ENCODE measurements at places on chromosomes 11 and 22. TPM values are rescaled to one million over a fixed set of nuclear protein-coding genes. Genes with fewer than 3 reads are reported as not detected.

Gene TTC12
- 24.3 TPM for total RNA-seq

DNA sequence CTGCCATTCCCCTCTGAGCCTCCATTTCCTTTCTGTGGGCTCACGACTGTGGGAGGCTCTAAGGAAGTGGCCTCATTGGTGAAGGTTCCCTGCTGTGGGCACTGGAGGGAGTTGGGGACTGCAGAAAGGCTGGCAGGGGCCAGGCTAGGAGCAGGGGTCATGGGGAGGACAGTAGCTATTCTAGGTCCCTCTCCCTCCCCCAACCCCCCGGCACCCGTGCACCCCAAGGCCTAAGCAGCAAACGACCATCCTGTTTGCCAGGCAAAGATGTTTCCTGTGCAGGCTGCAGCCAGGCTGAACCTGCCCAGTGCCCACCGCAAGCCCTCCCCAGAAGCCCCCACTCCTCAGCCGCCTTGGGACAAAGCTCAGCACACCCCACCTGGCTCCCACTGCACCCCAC is 189.4 kb downstream of the MN1 start:
- no peak overlapping the region for H3K4me3 ChIP-seq
- H3K27ac ChIP-seq: no peak overlapping the region
- H3K36me3 ChIP-seq: no peaks in the 10 kb centered on the region
- DNase-seq: no peak
- H3K4me1 ChIP-seq: no peaks in the 10 kb centered on the region
- H3K27me3 ChIP-seq: no peaks in the 10 kb centered on the region

DNA sequence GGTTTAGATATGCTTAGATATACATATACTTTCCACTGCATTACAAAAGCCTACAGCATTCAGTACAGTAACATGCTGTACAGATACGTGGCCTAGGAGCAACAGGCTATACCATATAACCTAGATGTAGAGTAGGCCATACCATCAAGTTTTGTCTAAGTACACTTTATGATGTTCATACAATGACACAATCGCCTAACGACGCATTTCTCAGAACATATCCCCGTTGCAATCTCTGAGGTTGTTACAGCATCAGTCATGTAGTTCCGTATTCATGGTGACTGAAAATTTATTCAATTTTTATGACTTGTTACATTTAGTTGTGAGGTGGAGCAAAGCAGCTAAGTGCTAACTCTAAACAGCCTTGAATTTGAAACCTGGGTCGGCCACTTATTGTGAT is 6.7 kb downstream of the ZBTB44 start:
- peaks cover 20% of the 10 kb centered on the region for H3K4me1 ChIP-seq
- H3K36me3 ChIP-seq: no peaks in the 10 kb centered on the region
- DNase-seq: no peak
- no peaks in the 10 kb centered on the region for H3K27me3 ChIP-seq
- no peak overlapping the region for H3K27ac ChIP-seq

DNA sequence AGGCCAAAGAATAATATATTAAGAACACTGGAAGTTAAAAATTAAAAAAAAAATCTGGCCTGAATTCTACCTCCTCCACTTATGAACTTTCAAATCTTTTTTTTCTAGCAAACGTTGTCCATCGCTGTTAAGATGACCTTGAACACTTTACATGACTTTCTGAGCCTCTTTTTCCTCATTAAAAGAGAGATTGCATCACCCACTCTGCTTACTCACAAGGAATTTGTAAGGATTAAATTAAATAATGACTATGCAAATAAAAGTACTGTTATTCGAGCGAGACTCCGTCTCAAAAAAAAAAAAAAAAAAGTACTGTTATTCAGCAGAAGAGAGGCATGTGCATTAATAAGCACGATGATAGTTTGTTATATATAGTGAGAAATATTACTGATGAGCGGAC is 285.1 kb upstream of the CCDC90B start:
- peaks cover 6% of the 10 kb centered on the region for H3K27me3 ChIP-seq
- H3K36me3 ChIP-seq: no peaks in the 10 kb centered on the region
- no peak overlapping the region for H3K4me3 ChIP-seq
- no peak overlapping the region for H3K27ac ChIP-seq
- DNase-seq: no peak

GRCh38 chr11:120403966-120404365 is 67.8 kb downstream of the ARHGEF12 start:
- H3K4me1 ChIP-seq: peaks cover 66% of the 10 kb centered on the region
- no peaks in the 10 kb centered on the region for H3K27me3 ChIP-seq
- DNase-seq: no peak
- no peaks in the 10 kb centered on the region for H3K36me3 ChIP-seq
- H3K4me3 ChIP-seq: no peak overlapping the region
- peak overlapping the region; percentile 99 for H3K27ac ChIP-seq

DNA sequence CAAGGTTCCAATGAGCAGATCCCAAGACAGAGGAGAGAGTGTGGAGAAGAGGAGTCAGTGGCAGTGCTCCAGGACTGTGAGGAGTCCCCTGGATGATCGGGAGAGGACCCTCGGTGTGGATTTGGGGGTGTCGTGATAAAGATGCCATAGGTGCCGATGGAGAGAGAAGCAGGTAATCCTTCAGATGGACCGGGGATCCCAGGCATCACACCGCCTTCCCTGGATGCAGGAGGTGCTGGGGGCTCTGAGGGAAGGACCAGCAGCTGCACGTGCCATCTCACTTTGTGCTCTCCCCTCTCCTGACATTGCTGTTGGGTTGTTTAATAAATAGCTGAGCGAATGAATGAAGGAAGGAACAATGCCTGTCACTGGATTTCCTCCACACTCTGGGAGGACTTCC is 744.1 kb downstream of the BRD1 start:
- no peak overlapping the region for H3K27ac ChIP-seq
- no peaks in the 10 kb centered on the region for H3K27me3 ChIP-seq
- no peak for DNase-seq
- no peaks in the 10 kb centered on the region for H3K4me1 ChIP-seq

DNA sequence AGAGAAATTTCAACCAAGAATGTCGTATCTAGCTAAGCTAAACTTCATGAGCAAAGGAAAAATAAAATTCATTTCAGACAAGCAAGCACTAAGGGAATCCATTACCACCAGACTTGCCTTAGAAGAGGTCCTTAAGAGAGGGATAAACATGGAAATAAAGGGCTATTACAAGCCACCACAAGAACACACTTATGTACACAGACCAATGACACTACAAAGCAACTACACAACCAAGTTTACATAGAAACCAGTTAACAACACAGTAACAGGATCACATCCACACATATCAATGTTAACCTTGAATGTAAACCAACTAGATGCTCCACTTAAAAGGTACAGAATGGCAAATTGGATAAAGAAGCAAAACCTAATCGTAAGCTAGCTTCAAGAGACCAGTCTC is 38.0 kb downstream of the TMEM123 start:
- no peak for DNase-seq
- no peak overlapping the region for H3K4me3 ChIP-seq
- no peaks in the 10 kb centered on the region for H3K36me3 ChIP-seq
- H3K27me3 ChIP-seq: no peaks in the 10 kb centered on the region

DNA sequence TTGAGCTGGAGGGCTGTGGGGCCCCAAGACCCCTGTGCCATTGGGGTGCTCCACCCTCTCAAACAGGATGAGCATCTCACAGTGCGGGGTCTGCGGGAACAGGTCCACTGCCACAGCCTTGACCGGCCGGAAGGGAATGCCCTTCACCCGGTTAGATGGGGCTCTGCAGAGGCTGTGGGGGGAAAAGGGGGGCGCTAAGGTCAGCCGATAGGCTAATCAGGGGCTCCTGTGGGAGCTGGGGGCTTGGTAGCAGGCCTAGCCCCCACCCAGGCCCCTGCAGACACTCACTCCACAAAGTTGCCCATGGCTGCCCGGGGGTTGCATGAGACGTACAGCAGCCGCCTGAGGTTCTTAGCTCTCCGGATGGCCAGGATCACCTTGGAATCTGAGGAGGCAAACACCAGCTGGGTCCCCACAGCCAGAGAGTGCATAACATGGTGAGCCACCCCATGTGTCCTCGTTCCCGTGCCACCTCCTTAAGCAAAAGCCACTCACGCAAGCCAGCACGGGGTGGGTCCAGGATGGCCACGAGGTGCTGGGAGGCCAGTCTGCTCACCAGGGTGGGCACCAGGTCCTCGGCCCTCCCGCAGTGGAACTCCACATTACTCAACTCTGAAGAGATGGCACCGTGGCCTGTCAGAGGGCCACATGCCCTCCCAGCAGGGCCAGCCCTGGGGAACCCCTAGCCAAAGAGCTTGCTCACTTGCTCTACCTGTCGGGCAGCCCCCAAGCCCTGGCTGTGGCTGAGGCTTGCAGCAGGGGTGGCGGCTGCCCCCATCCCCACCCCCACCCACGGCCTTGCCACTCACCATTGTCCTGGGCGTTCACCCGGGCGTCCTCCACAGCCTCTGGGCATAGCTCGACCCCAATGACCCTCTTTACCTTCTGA is 3.0 kb upstream of the RANBP1 start:
- H3K36me3 ChIP-seq: peaks cover 4% of the 10 kb centered on the region
- no peak overlapping the region for H3K4me3 ChIP-seq
- H3K27ac ChIP-seq: no peak overlapping the region
- no peak for DNase-seq

DNA sequence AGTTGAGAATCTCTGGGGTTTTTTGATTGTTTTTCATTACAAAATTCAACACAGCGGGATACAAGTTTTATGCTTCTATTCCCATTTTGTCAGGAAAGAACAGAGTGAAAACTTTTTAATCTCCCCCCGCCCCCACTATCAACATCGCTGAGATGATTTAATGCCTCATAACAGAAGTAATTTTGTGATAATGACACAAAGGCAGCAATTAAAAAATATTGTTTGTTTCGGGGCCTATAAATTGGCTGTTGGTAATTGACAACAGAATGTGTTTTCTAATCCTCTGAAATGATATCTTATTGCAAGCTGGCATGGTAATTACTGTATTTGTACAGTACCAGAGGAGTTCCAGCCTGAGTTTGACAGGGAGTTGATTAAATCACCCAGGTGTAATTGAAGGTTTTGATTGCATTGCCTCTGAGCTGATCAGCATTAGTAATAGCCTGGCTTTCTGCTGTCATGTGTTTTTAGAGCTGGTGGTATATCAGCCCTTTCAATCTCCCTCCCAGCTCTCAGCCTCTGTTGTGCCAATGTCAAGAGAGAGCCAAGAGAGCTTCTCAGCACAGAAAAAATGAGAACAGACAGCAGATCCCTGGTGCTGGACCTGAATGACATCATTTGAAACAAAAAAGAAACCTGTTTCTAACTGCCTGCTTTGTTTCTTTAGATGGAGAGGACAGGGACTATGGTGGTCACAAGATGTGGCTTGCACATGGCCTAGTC is 265.1 kb downstream of the FAM76B start:
- H3K36me3 ChIP-seq: no peaks in the 10 kb centered on the region
- no peak overlapping the region for H3K27ac ChIP-seq
- H3K4me3 ChIP-seq: no peak overlapping the region
- no peaks in the 10 kb centered on the region for H3K27me3 ChIP-seq
- H3K4me1 ChIP-seq: no peaks in the 10 kb centered on the region

GRCh38 chr22:39309364-39309861 is 10.0 kb downstream of the RPL3 start:
- no peak for DNase-seq
- H3K4me3 ChIP-seq: no peak overlapping the region
- no peaks in the 10 kb centered on the region for H3K36me3 ChIP-seq
- peak overlapping the region; percentile 85 for H3K27ac ChIP-seq

DNA sequence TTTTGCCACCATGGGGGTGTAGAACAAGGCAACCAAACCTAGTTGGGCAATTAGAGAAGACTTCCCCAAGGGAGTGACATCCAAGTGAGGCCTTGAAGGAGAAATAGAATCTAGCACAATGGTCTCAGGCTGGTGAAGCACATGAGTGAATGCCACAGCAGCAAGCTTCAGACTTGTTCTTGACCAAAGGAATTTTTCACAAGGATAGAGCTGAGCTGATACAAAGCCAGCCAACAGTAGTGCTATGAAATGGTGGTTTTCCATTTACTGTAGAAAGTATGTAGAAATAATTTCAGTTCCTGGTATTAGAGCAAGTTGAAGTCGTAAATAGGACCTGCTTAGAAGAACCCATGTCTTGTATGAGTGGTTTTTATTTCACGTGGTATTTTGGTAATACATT is 148.3 kb upstream of the RASSF10 start:
- no peak overlapping the region for H3K4me3 ChIP-seq
- no peak overlapping the region for H3K27ac ChIP-seq
- no peak for DNase-seq
- no peaks in the 10 kb centered on the region for H3K36me3 ChIP-seq

- H3K27me3 ChIP-seq: no peaks in the 10 kb centered on the region
- no peak overlapping the region for H3K27ac ChIP-seq
- DNase-seq: no peak
- no peaks in the 10 kb centered on the region for H3K36me3 ChIP-seq
Measured at GRCh38 chr22:25714739-25715138, 27.2 kb upstream of the MYO18B start.

DNA sequence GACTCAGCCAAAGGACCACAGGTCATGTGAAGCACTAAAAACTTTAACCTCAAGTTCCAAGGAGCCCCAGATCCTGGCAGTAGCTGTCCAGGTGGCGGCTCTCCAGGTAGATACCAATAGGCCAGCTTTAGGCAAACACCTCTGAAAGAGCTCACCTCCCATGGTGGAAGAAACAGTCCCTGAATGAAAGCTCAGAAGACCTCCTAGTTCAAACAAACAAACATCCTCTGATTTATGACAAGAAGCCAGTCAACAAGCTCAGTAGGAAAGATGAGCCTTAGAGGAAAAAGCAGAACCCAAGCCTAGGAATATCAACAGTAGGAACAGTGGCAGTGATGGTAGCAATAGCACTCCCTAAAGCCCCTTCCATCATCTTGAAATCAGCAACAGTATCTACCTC is 17.2 kb downstream of the ABTB2 start:
- no peak for DNase-seq
- no peak overlapping the region for H3K4me3 ChIP-seq
- no peaks in the 10 kb centered on the region for H3K36me3 ChIP-seq
- no peaks in the 10 kb centered on the region for H3K27me3 ChIP-seq
- H3K27ac ChIP-seq: no peak overlapping the region

GRCh38 chr22:36333644-36334043 is 54.1 kb downstream of the MYH9 start:
- H3K4me3 ChIP-seq: no peak overlapping the region
- no peaks in the 10 kb centered on the region for H3K27me3 ChIP-seq
- DNase-seq: no peak
- H3K36me3 ChIP-seq: peaks cover 2% of the 10 kb centered on the region
- H3K4me1 ChIP-seq: peaks cover 98% of the 10 kb centered on the region
- H3K27ac ChIP-seq: peak overlapping the region; percentile 89

GRCh38 chr22:39956932-39957664 is 3.1 kb upstream of the TMA7B start:
- DNase-seq: no peak
- H3K36me3 ChIP-seq: no peaks in the 10 kb centered on the region
- no peaks in the 10 kb centered on the region for H3K27me3 ChIP-seq
- no peaks in the 10 kb centered on the region for H3K4me1 ChIP-seq
- no peak overlapping the region for H3K4me3 ChIP-seq

GRCh38 chr11:13216019-13216710 is 61.4 kb upstream of the BMAL1 start:
- peak overlapping the region; percentile 24 for H3K4me3 ChIP-seq
- 0 out of 2 replicates have a peak overlapping the region, but pooled peaks have one; percentile 10 for H3K27ac ChIP-seq
- no peaks in the 10 kb centered on the region for H3K27me3 ChIP-seq
- DNase-seq: peak; percentile 80

- H3K4me1 ChIP-seq: no peaks in the 10 kb centered on the region
- no peak overlapping the region for H3K27ac ChIP-seq
- no peak for DNase-seq
- H3K36me3 ChIP-seq: peaks cover 13% of the 10 kb centered on the region
- H3K27me3 ChIP-seq: no peaks in the 10 kb centered on the region
Measured at GRCh38 chr11:108705061-108705460, 40.2 kb downstream of the DDX10 start.
